Hematopoietic multipotent progenitor cell (in vitro differentiated cells): ENCODE measurements at places on chromosomes 4 and X. TPM values are rescaled to one million over a fixed set of nuclear protein-coding genes. Genes with fewer than 3 reads are reported as not detected.

GRCh38 chr4:95217197-95217596 is 331.6 kb downstream of the UNC5C start:
- DNase-seq: no peak

- no peak for DNase-seq
Measured at GRCh38 chr4:134126955-134127354, 74.6 kb downstream of the PABPC4L start.

DNA sequence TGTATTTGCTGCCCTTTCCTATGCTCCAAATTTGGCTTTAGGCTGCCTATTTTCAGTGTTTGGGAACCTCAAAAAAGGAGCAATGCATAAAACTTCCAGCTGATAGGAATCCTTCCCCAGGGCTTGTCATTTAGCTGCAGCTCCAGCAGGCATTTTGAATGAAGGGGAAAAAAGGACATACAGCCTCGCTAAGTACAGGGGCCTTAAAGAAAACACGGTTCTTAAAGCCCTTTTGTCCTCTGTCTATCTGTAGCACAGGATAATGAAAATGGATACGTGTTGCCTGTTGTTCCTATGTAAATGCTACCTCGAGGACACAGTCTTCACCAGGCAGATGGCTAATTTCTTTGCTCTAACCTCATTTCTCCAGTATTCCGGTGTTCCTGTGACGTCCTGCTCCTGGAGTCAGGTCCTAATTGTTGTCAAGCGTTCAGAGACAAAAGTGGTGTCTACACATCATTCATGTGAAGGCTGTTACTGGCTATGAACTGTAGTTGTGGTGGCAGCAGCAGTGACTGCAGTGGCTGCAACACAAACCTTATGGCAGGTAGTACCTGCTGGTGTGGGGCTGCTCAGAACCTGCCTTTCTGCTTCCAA is 117.4 kb downstream of the MGST2 start:
- DNase-seq: no peak

DNA sequence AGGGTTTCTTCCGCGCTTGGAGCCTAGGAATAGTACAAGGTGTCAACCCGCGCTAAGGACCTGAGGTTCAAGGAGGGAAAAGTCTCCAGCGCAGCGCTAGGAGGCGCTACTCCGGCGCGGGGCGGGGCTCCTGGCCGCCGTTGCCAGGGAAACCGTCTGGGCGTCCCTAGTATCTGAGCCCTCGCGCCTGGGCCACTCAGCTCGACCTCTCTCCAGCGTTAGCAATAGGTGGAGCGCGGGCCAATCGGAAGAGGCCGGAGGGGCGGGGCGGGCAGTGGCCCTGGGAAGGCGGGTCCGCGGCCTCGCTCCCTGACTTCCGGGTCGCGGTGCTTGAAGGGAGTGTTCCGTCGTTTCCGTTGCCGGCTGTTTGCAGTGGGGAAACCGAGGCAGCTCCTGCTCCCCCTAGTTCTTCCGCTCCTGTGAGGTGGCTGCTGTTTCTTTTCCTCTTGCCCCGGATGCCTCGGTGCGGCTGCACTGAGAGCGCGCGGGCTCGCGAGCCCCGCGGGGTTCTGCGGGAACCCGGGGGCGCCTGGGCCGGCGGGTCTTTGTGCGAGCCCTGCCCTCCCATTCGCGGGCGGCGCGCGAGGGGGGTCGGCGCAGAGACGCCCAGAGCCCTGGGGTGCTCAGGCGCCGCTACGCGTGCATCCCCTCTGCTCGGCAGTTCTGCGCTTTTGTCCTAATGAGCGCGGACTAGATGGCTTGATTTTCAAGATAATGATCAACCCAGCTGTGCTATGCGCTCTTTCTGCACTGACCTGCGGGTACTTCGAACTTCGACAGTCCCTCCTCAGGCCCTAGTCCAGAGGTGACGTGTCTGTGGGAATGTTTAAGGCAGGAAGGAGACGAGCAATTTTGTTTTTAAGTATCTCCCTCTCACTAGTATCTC is at the start of gene ELMOD2:
ELMOD2 (plus strand) TSS at position 312 of the 886 bp plus-strand sequence. CDS start 1,261 bp downstream, outside the sequence.
- peak; percentile 89 for DNase-seq

GRCh38 chrX:150536455-150537116 is 31.8 kb upstream of the MTM1 start:
- no peak for DNase-seq

DNA sequence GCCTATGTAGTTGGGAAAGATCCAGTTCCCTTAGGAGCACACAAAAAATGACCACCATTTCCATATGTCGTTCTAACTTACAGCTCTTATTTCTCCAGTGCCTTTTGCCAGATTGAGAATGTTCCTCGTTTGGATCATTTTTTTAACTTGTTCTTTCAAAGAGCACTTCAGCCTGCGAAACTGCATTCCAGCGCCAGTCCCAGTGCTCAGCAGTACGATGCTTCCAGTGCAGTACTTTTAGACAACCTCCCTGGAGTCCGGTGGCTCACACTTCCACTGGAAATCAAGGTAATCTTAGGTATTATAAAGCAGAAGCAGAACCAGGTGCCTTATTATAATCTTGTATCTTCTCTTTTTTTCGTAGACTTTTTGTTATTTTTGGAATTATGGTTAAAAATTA is 42.6 kb upstream of the SLC25A31 start:
- no peak for DNase-seq

- DNase-seq: peak; percentile 51
Measured at GRCh38 chr4:122921971-122922876, at the start of gene NUDT6. TSS of gene NUDT6 (minus strand) at chr4:122922597. CDS start at chr4:122922572, 25 bp downstream.

DNA sequence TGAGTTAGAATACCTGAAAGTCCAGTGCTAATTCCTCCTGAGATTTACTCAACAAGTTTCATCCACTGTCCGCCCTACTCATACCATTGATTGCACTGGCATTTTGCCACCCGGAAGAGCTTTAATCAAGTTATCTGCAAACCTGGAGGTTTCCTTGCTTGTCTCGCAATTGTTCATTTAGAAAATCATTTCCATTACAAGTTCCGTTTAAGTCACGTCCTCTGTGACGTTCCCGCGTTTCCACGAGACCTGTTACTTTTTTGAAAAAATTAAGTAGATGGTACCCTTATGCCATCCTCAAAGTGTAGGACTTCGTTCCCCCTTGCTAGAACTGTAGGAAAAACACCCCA is 761 bp upstream of the FRYL start:
- peak; percentile 85 for DNase-seq

DNA sequence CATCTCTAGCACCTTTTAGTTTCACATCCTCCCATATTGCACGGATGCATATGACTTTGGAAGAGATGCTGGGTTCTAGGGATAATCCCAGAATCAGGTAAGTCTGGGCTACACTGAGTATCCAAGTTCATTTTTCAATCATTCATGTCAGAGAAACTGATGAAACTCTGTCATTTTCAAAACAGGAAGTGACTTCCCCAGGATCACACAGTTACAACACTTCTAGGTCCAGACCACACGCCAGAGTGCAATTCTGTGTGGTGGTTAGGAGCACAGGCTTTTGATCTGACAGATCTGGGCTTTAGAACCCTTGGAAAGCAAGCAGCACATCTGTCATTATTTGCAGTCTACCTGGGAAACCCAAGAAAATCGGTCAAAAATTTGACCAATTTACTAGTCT is 52.1 kb upstream of the CDKN2AIP start:
- DNase-seq: no peak

DNA sequence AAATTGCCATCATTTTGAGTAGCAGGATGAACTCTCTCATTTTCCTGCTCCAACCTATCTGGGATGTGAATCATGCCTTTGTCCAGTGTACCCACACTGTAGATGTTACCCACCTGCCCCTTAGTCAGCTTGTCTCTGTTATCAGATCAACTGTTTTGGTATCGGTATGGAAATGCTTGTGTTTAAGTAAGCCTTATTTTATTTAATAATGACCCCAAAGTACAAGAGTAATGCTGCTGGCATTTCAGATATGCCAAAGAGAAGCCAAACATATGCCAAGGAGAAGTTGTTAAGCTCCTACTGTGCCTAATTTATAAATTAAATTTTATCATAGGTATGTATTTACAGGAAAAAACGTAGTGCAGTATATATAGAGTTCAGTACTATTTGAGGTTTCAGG is 18.6 kb upstream of the RAP1GDS1 start:
- no peak for DNase-seq

DNA sequence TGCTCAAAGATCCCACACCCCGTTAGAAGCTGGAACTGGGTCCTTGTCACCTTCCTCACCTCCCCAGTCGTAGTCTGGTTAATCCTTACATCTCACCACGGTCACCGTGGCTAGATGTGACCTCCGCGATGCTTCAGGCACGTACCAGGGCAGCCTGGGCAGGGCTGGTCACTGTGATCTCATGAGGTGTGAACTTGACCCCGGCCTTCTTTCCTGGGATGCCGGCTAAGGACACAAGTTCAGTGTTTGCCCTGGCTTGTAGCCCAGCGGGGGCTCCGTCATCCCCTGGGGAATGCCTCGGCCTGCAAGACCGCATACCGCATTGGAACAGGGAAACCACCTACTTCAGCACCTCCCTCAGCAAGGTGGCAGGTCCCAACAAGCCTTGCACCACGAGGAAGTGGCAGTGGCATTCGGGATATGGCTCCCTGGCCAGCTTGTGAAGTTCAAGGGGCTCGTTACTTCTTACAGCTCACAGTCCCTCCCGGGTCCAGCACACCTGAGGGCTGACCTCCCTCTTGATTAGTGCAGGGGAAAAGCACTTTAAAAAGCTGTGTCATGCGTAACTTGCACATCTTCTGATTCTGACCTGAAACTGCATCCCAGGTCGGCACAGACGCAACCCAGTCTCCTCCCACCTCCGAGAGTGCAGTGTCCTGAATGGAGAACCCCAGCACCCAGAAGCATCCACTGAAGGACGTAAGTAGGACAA is 25.9 kb downstream of the NOP14 start:
- DNase-seq: no peak

DNA sequence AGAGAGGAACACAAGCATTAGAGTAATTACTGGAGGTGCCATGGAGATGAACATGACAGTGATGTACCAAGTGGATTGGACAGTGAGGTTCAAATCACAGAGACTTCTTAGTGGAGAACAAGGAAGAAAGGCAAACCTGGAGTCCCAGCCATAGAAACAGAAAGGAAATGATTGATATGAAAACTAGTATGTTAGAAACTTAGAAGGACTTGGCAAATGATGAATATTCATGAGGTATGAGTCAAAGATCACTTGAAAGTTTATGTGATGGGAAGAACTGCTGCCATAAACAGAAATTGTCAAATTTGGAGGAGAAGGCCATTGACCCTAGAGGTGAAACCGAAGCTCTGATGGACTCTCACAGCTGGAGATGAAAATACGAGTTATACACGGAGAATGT is 88.2 kb downstream of the PHOX2B start:
- DNase-seq: no peak

DNA sequence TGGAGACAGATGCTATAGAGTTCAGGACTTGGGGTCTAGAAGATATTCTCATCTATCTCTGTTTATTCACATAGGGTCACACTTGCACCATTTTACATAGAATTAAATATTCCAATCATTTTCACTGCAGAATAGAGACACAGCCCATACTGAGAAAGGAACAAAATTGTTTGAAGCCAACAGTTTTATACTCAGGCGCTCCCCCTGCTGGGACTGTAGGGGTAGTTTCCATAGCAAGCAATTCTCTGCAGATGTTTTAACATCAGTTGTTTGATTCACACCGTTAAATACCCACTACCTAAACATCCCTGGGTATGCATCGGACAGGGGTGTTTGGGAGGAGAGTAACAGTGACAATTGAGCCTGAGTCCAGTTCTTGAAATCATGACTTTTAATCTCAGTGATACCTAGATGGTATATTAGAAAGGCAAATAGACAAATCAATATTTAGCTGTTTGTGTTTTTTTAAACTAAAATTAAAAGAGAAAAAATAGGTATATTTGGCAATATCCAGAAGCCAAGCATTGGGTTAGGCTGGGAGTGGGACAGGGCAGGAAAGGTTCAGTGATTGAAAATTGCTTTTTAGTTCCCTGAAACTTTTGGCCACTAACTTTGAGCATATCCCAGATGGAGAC is 33.8 kb downstream of the LONRF3 start:
- no peak for DNase-seq

- DNase-seq: no peak
Measured at GRCh38 chr4:108191269-108191914, 22.7 kb upstream of the LEF1 start.

The CACNA1F gene
- total RNA-seq: 1.3 TPM

The HERC5 gene
- 6.5 TPM for total RNA-seq

The PNCK gene
- not detected for total RNA-seq

- DNase-seq: no peak
Measured at GRCh38 chr4:153523941-153524386, 57.8 kb downstream of the TMEM131L start.

GRCh38 chrX:9897761-9898161 is 69.4 kb upstream of the CLDN34 start:
- DNase-seq: no peak

DNA sequence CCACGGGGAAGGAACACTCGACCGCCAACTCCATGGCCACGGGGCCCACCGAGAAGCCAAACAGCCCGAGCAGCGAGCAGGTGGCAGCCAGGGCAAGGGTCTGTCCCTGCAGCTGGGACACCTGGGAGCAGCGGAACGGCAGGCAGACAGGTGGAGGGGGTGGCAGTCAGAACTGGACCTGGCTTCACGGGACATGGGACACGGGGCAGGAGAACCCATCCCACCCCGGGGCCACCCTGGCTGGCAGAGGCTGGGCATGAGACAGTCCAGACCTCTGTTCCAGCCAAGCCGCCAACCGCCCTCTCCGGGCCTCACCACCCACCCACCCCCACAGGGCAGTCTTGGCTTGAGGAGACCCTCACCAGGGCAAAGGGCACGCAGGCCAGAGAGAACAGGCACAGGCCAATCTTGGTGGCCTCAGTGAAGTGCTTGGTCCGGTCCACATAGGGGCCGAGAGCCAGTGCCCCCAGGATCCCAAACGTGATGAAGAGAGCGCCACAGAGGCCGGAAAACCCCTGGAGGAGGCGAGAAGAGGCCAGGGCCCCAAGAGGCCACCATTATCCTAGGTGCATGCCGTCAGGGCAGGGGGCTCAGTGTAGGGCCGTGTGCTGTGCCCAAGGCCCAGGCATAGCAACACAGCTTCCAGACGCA is 5.6 kb downstream of the SLC49A3 start:
- no peak for DNase-seq

DNA sequence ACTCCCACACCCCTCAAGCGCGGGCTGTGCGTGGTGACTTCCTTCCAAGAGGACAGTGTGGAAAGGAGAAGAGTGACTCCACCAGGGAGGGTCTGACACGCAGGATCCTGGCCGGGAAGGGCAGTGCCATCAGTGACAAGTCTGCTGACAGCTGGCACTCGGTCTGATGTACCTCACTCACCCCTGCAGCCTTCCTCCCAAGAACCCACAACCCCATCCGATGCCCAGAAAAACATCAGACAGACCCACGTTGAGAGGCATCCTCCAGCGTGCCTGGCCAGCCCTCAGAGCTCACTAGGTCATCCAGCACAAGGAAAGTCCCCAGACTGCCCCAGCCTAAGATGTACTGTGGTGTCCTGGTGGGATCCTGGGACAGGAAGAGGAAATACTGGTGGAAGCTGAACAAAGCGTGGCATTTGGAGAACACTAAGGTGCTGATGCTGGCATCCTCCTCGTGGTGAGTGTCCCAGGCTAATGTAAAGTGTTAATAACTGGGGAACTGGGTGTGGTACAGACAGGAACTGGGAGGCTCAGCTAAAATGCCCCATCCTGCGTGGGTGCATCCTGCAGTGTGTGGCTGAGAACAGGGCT is 200.0 kb upstream of the PSAPL1 start:
- no peak for DNase-seq
